T-helper 1 cell (primary cell): ENCODE measurements at places on chromosomes 5 and 9.
A peak's percentile ranks its signal among the peaks of the same experiment; 100 is the strongest.

GRCh38 chr5:19322716-19323485, 665.1 kb downstream of the CDH18 start:
- DNase-seq = no peak

DNA sequence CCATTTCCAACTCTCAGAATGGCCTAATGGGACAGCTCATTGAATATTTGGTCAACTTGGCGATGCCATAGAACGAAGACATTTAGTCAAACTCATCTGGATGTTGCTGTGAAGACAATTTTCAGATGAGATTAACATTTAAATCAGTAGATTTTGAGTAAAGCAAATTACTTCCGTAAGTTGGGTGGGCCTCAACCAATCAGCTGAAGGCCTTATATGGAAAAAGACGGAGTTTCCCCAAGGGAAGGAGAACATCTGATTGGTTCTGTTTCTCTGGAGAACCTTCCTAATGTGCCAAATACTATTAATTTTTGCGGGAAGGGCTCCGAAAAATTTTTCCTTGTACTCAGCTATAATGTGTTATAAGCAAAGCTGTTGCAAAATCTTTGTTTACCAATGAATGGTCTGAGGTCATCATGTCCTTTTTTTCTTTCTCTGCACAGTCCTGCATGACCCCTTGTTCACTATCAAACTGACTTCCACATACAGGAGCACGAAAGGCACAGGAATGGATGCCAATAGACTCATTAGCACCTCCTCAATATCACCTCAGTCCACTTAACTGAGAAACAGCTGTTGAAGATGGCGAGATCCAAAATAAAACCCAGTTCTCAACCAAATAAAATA, 27.8 kb downstream of the CRHBP start:
- no peak for DNase-seq

DNA sequence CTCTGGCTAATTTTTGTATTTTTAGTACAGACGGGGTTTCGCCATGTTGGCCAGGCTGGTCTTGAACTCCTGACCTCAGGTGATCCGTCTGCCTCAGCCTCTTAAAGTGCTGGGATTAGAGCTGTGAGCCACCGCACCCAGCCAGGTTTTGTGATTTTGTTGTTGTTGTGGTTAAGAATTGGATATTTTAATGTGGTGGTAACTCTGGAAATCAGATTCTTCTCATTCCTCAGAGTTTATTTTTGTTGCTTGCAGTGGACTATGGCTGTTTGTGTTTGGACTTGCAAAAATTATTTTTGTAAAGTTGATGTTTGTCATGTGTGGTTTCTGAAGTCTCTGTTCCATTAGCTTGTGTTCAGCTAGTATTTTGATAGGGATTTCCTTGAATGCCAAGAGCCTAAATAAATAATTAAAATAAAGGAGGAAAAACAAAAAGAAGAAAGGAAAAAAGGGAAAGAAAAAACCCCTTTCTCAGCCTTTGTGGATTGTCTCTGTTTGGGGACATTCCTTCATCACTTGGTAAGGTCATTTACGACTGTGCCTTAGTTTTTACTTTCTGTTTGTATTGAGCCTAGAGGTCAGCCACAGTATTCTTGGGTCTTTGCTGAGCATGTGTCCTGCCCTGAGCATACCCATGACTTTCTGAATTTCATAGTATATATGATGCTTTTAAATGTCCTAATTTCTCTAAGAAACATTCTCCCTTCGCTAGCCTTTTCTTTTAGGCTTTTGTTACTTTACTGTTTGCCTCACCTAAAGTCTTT, 37.3 kb downstream of the PBX3 start:
- DNase-seq = no peak

DNA sequence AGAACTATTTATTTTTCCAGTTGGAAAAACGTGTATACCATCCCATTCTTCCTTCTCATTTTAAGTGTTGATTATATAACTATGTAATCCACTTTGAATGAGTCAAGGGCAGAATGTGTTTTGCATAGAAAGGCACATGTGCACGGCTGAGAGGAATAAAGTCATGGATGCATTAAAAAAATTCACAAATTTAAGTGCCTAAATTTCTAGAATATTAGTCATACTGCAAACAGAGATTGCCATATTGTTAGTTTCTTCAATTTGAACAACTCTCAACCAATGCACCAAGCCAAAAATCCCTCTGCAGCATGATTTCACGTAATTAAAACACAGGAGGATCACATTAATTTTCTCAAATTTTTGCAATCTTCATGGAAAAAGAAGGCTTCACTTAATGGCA, 166.3 kb downstream of the MPDZ start:
- no peak for DNase-seq

GRCh38 chr9:36398745-36399144, 1.3 kb downstream of the RNF38 start:
- DNase-seq = no peak

- DNase-seq = no peak
Measured at GRCh38 chr9:16954040-16954439, 83.6 kb upstream of the BNC2 start.

DNA sequence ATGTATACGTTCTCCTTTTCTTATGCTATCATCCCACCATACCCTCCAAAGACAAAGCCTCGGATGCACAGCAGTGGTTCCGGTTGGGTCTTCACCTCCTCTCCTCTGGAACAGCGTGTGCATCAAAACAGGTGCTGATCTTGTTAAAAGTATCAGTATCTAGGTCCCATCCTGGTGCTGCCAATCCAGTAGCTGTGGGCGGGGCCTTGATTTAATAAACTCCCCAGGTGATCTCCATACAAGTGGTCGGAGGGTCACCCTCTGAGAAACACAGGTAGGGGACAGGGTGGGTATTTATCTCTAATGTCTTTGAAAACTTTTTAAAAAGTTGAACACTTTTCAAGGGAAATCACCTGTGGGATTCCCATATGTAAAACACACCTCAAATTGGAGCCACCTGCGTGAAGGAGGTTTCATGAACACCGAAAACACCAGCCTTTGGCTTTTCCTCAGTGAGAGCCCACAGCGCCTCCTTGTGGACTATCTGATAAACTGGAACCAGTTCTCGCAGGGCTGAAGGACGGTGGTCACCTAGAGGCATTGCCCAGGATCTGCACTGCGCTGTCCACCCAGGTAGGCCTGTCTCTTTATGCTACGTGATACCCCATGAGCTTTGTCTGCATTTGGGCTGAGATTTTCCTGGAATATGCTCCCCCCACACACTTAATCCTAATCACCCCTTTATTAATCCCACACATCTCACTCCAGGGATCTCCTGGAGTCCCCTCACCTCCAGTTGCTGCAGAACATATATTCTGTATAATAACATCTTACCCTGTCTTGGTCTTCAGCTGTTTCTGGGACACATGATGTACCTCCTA, 80.5 kb upstream of the EPB41L4B start:
- DNase-seq = no peak

- no peak for DNase-seq
Measured at GRCh38 chr5:74226716-74227485, 413.6 kb downstream of the ENC1 start.

DNA sequence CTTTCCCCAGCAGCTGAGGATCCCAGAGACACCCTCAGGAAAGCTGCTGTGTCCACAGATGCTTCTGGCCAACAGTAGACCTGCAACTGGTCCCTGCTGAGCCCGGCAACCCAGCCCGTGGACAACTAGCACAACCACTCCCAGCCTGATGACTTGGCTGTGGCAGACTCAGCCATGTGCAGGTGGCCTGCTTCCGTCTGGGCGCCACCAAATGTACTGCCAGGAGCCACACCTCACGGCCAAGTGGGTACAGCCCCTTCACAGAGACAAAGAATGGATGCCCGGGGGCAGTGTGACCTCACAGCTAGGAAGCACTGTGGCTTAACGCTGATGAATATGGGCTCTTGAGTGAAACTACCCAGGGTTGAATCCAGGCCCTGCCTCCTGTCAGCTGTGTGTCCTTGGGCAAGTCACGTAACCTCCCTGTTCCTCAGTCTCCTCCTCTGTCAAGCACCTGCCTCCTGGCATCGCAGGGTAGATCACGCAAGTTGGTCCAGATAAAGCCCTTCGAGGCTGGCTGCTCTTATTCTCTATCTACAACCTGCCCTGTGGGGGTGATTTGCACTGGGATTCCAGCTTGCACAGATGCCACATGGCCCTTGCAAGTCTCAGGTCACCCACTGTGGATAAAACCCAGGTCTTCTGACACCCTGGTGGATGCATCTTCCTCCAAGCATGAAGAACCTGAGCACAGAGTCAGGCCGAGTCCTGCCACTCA, 225.0 kb downstream of the PBX3 start:
- DNase-seq = no peak

GRCh38 chr5:68225188-68225910, 9.8 kb downstream of the PIK3R1 start:
- no peak for DNase-seq

DNA sequence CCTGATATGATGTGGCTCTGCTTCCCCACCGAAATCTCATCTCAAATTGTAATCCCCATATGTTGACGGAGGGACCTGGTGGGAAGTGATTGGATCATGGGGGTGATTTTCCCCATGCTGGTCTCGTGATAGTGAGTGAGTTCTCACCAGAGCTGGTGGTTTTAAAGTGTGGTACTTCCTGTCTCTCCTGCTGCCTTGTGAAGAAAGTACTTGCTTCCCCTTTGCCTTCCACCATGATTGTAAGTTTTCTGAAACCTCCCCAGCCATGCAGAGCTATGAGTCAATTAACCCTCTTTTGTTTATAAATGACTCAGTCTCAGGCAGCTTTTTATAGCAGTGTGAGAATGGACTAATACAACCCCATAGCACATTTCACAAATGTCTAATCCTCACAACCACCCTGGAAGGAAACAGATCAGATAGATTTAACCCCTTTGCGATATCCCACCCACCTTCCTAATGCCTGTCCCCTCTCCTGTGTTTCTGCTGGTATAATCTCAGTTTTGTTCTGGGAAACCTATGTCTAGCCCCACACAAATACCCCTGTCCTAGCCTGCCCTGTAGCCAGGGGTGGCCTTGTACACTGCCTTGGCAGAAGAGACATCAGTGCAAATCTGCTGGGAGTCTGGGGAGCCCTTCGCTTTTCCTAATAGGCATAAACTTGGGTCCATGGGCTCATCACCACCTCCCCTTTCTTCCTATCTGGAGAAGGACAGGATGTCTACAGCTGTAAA, 157.0 kb upstream of the RAI14 start:
- DNase-seq = no peak

GRCh38 chr5:7910738-7911428, 41.9 kb downstream of the MTRR start:
- DNase-seq = no peak

DNA sequence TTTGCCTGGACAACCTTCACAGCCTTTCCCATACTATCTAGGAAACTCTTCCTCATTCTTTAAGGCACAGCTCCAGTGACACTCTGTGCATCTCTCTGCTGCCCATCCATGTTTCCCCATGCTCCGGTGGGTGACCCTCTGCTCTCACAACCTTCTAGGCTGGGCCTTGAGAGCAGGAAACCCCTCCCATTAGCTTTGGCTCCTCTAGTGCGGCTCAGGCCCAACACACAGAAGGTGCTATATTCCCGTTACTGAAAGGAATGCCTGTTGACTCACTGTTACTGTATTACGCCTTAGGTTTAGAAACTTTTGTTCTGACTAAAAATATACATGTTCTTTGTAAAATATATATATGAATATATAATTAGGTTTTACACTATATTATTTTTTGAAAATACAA, 8.1 kb upstream of the CCL28 start:
- no peak for DNase-seq

DNA sequence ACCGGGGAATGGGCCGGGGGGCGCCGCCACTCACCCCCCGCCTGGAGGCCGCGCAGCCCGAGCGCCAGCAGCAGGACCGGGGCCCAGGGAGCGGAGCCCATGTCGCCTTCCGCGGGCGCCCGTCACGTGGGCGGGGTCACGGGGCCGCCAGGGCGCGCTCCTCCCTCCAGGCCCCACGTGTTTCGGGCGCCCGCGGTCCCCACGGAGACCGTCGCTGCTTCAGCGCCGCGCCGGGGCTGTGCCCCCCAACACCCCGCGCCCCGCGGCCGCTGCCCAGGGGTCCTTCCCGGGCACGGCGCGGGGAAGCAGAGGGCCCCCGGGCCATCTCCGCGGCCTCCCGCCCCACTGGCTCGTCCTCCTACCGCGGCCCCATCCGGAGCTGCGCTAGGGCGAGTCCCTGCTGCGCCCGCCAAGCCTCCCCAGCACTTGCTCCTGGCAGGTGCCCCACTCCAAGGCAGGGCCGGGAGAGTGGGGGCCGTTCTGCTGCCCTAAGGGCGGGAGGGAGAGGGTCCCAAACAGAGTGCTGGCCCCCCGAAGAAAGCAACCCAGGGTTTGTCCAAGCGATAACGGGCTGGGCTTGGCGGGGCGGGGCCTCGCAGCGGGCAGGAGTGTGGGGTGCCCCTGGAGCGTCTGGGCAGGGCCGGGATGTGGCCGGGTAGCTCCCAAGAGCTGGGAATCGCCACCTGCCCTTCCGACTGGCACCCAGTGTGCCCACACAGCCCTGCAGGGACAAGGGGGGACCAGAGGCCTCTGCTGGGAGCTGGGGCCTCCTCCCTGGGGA, at the start of gene DPP7:
Gene DPP7, minus strand, starts transcription at position 121 of the 781 bp plus-strand sequence. Its CDS starts 20 bp downstream, at position 101.
- DNase-seq = peak; percentile 82

GRCh38 chr5:40315126-40315525, 364.6 kb upstream of the PTGER4 start:
- DNase-seq = no peak

- DNase-seq = no peak
Measured at GRCh38 chr5:15664961-15665360, 165.0 kb downstream of the FBXL7 start.

DNA sequence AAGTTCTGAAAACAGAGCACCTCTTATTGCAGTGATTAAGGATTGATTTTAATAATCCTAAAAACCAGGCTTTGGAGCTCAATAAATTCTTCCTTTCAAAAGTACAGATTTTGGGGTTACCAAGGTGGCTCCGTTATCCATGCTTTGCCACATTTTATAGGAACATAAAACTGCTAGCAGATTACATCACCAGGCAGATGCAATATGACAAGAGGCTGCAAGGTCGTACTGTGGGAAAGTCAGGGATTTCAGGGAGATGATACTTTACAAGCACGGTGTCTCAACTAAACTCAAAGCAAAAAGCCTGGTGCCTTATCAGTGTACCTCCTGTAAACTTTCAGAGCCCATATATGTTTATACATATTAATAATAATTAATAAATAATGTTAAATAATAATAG, 28.6 kb downstream of the ADAMTSL1 start:
- no peak for DNase-seq

DNA sequence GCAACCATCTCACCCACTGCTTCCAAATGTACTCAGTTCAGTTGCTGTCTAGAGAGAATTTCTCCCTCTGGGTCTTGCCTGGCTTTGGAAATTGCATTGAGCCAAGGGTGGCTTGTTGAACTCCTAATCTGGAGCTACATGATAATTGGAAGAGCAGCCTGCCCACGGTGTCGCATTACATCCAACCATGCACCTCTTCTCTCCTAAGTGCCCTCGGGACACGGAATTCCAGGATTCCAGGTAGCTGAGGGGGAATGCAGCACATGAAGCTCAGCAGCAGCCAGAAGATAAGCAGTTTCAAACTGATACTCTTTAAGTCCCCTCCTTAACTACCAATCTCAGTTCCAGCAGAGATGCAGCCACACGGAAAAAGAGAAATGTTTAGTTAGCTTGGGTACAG, 509.4 kb upstream of the KLF4 start:
- no peak for DNase-seq
